Inflammatory macrophage treated with lipopolysaccharide for 1 hour (primary cell): ENCODE measurements at places on chromosomes 11 and 22.

- DNase-seq = no peak
Observed at GRCh38 chr11:77510095-77510494, 36.2 kb upstream of the PAK1 start.

GRCh38 chr11:99325847-99326246, 305.1 kb downstream of the CNTN5 start:
- no peak for DNase-seq

DNA sequence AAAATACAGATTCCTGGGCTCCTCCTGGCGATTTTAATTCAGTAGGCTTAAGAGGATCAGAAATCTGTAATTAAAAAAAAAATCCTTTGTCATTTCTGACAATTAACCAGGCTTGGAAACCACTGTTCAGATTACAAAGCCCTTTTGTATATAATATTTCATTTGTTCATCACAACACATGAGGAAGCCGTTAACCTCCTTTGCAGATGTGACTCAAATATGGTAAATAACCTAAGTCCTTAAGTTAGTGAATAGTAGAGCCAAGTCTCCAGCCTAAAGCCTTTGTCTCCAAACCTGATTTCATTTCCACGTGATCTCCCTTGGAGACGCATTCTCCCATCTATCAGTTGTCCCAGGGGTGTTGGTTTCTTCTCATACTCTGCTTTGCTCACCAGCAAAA, 67.6 kb downstream of the UBASH3B start:
- DNase-seq = no peak

DNA sequence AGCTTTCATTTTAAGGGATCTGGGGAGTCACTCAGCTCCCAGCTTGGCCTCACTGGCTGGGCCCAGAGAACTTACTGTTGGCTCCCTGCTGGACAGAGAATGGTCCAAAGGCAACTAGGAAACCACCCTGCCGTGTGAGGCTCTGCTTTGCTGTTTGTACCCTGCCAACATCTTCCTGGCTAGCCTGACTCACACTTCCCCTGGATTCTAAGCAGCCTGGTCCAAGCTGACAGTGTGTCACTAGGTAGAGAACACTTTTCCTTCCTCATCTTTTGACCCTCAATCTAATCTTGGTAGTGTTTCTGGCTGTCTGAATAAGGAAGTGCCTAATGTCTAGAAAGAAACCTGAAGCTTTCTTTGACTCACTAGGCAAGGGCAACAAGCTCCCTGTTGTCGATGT, 76.7 kb downstream of the FAR1 start:
- DNase-seq = no peak

GRCh38 chr11:121892863-121893262, 223.2 kb downstream of the BLID start:
- no peak for DNase-seq

DNA sequence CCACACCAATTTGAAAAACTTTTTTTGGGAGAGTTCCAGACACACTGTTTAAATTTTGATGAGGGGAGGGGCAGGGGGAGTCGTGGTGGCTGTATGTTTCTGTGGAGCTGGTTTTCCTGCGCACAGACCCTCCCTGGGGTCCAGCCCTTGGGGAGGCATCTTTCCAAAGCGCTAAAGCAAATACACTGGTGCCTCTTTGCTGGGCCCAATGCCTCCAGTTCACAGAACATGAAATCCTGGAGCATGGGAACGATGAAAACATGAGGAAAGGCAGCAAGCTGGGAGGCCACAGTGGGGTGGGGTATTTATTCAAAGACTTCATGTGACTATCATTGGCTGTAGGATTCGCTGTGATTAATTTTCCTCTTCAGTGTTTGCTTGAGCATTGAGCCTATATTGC, 135.3 kb downstream of the CCDC34 start:
- DNase-seq = no peak

GRCh38 chr22:33192156-33192555, 134.0 kb upstream of the SYN3 start:
- DNase-seq = no peak

- no peak for DNase-seq
Observed at GRCh38 chr11:66915046-66915832, 42.9 kb downstream of the PC start.

DNA sequence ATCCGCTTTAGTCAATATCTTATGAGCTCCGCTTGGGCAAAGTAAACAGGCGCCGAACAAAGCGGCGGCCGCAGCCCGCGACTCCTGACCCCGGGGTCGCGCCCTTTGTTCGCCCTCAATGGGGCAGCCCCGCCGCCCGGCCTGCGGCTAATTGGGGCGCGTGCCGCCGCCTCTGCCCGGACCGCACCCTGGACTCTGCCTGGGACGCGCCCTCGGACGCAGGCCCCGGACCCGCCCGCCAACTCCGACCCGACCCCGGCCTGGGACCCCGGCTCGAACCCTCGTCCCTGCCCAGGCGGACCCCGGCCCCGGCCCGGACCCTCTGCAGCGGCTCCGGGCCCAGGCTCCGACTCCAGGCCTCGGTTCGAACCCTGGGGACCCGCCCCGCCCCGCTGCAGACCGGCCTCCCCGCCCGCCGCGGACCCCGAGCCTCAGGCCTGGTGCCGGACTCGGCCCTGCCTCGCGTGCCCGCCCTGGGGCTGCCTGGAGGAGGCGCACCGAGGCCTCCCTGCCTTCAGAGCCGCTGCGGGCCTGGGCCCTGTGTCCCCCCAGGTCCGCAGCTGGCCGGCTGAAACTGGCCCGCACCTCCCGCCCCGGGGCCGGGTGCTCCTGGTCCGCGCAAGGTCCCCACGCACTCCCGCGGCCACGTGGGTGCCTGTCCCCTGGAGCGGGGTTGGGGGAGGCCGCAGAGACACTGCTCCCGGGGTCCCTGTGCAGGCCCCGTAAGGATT, 84.7 kb upstream of the WNT7B start:
- no peak for DNase-seq

DNA sequence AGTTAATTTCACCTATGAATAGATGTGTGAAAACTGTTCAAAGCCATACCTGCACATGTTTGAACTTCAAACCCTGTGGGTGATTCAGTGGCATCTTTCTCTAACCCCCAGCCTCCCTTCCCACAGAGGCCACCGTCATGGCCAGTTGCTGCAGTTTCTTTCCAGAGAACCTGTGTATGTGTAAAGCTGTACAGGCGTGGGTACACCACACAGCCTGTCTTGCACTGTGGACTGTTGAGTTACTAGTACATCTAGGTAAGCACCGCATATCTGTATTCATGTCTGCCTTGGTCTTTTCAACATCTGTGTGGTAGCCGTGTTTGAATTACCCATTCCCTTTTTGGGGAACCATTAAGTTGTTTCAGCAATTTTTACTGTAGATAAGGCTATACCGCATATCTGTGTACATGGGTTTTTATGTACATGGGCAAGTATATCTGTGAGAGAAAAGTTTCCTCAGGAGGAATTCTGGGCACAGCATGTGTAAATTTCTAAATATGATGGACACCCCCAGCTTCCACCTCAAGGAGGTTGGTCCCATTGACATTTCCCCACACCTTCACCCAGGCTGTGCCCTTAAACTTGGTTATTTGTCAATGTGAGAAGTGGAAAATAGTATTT, 13.9 kb downstream of the NEAT1 start:
- DNase-seq = no peak

- no peak for DNase-seq
Observed at GRCh38 chr11:92632495-92632894, 337.0 kb upstream of the MTNR1B start.

GRCh38 chr22:43279867-43280522, 63.2 kb downstream of the SCUBE1 start:
- DNase-seq = no peak

DNA sequence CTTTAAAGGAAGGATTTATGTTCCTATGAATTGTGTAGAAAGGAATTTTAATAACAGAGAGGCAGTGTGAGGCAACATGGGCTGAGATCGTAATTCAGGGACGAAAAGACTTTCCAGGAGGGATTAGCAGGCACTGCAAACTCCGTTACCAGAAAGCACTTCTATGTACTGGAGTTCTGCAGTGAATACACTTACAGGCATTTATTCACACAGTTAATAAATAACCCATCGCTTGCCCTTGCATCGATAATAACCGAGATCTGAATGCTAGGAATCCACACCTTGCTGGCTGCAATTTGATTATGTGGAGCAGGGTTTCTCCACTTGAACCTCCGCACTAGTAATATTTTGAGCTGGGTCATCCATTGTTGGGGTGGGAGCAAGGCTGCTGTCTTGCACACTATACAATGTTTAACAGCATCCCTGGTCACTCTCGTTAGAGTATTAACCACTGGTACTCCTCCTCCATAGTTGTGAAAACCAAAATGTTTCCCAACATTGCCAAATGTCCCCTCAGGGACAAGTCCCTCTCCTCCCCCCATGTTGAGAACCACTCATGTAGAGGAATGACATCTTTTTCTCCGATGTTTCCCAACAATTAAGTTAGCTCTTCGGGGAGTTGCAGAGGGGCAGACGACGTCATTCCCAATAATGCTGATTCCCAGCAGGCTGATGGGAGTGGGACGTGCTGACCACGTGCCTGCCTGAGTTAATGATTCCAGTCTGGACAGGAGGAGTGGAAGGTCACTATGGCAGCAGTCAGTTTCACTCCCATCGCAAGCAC, 99.5 kb downstream of the SNX19 start:
- no peak for DNase-seq

DNA sequence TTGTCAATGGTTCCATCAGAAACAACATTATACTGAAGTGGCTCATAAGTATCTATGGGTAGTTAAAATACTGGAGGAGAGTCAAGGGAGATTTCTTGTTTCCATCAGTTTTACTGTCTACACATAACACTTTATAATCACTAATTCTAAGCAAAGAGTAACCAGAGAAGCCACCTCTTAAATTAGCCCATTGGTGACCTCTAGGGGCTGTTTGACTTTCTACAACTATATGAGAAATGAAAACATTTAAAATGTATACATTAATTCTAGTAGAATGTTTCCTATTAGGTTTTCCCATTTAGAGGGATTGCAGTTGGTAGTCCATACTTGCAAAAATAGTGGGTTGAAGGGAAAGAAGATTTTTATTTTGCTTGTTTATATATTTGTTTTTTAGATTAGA, 504.3 kb downstream of the FAM181B start:
- DNase-seq = no peak

GRCh38 chr11:117513666-117514065, 186.0 kb downstream of the CEP164 start:
- DNase-seq = no peak

DNA sequence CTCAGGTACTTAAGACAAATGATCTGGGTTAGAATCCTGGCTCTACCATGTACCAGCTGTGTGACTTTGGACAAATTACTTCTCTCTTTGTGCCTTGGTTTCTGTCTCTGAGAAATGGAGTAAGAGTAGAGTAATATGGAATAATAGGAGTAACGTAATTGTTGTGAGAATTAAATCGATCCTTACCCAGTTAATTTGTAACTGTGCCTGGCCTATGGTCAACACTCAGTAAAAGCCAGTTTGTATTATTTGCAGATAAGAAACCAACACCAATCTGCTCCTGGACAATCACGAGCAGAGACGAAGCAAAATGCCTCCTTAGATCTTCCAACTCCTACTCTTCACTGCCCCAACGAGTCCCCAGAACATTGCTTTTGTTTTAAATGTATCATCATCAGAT, 266.7 kb downstream of the DCDC1 start:
- DNase-seq = no peak

GRCh38 chr11:2940147-2940920, 11.1 kb upstream of the PHLDA2 start:
- DNase-seq = no peak

GRCh38 chr22:16969508-16970327, 38.3 kb downstream of the GAB4 start:
- DNase-seq = no peak

GRCh38 chr11:105857728-105858127, 164.3 kb downstream of the MSANTD4 start:
- DNase-seq = no peak

GRCh38 chr11:2825261-2825888, 60.2 kb downstream of the CDKN1C start:
- peak; percentile 33 for DNase-seq

DNA sequence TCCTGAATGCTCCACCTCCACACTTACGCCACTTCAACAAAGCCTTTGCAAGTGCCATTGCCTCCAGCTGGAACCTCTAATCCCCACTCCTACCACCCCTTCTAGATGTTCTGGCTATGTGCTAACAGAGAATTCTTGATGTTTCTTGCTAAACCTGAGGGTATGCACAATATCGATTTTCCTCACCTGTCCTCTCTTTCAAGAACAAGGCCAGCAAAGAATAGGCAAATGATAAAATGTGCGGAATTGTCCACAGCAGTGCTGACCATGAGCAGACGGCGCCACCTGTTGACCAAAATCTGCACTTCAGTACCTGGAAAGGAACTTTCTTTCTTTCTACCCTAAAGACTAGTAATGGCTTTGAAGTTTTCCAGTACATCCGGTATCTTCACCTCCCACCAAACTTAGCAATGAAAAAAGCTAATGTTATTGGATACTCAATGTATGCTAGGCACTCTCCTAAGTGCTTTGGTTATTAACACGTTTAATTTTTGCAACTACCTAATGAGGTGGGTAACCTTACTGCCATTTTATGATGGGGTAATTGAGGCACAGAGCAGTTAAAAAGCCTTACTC, 3.4 kb downstream of the TIMM10 start:
- peak; percentile 19 for DNase-seq

DNA sequence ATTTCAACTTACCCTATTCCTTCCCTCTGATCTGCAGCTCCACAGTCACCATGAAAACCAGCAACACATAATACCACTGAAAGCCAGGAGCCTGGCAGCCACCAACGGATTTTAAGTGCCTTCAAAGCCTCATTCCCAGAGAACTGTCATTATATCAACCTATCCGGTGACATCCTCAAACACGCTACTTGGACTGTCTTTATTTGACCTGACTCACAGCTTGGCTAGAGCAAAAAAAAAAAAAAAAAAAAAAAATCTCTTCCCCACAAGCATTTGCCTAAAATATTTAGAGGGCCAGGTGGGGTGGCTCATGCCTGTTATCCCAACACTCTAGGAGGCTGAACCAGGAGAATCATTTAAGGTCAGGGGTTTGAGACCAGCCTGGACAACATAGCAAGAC, 32.4 kb upstream of the ARHGAP32 start:
- DNase-seq = no peak

DNA sequence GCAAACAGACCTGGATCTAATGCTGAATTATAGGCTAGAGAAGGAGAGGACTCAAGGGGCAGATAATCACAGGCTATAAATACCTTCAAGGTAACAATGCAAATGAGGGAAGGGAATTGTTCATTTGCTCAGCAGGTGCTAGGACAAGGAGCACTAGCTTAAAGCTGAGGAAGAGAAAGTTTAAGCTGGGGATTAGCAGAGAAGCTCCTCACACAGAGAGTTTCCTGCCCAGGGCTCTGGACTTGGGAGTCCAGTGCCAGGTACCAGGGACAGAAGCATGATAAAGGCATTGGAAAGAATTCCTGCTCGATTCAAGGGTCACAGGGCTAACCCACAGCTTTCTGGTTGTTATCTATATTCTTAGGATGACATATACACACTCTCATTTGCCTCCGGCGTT, 509.9 kb downstream of the NTM start:
- DNase-seq = no peak

DNA sequence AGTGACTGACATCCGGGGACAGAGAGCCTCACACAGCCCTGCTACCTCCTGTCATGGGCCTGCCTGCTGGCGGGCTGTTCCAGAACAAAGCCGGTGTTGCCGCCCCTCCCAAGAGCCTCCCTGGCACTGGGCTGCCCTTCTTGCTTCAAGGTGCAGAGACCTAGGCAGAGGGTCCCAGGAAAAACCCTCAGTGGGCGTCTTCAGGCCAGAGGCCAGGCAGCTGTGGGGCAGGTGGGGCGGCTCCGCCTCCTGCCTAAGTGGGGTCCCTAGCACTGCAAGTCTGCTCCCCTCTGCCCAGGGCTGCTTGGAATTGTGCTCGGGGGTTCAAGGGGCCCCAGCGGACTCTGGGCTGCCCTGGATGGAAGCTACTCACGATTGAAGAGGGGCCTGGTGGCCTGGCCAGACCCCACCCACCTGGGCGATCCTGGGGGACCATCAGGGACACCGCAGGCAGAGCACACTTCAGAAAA, 20.4 kb upstream of the GNB1L start:
- DNase-seq = no peak
